ENCODE measurements at places on chromosomes 2 and 18.

GRCh38 chr2:48428449-48428848 lies 101.5 kb upstream of the STON1 start:
- ATAC-seq = no peak

- ATAC-seq = no peak
Measured at GRCh38 chr2:178110681-178111080, 1.6 kb upstream of the RBM45 start.

DNA sequence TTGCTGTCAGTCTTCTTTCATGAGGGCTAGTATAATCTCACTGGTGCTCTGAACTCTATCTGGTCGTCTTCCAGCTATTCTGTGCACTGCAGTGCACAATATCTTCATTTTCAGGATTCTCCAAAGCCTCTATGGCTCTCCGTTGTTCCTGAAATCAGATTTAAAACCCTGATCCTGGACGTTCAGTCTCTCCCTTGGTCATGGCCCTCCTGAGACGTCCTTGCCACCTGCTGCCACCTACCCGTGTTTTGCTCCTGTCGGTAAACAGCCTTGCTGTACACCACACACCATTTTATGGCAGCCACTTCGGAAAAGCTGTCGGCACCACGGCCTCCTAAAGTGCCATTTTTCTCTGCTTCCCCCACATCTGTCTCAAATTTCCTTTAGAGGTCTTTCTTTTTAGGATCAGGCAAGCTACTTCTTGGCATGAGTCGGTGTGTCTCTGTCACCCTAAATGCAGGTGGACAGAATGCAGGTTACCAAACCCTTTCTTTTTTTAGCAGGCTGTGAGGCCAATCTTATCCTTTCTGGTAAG lies 170.0 kb downstream of the HRH4 start:
- ATAC-seq = no peak

DNA sequence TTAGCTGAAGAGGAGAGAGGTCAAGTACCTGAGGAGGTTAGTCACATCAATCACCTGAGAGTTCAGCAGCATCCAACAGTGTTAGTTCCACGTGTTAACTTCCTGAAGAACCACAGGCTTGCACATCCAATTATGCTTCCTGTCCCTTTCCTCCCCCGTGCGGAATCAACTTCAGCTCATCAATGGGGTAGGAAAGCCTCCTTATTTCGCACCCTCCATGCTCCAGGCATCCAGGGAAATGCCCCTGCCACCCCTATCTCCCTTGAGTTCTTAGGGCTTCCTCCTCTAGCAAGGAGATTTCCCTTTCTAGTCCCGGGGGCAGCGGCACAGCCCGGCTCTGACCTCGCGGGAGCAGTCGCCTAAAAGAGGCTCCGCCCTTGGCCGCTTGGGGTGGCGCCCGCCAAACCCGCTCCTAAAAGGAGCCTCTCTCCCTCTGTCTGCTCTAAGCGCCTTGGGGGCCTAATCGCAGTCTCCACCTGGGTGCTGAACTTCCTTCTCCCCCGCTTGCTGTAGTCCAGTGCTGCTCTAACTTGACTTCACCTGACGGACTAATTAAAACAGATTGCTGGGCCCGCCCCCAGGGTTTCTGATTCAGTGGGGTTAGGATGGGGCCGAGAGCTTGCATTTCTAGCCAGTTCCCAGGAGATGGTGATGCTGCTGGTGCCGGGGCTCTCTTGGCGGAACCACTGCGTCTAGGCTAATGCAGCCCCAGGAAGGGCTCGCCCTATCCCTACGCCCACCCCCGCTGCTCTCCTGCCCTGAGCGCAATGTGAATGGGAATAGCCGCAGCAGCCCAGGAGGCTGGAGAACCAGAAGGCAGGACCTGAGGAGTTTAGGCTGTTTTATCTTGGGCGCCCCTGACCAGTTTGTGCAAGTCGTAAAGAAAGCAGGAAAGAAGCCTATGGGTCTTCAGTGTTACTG lies 3.4 kb upstream of the TET3 start:
- ATAC-seq = no peak

GRCh38 chr2:69933839-69934613 lies 19.1 kb downstream of the MXD1 start:
- no peak for ATAC-seq

Measured in activated CD4-positive, CD25-positive, alpha-beta regulatory T cell treated with anti-CD3 and anti-CD28 coated beads, Interleukin-2, amount 50 U/mL, for 24 hours (primary cell).